Stimulated activated CD8-positive, alpha-beta memory T cell treated with anti-CD3 and anti-CD28 coated beads, Interleukin-2, amount 100 ng/mL, for 1 hour (primary cell): ENCODE measurements at places on chromosomes 2 and 18.

GRCh38 chr2:113134717-113135116, 7.3 kb downstream of the IL1RN start:
- no peak for DNase-seq

DNA sequence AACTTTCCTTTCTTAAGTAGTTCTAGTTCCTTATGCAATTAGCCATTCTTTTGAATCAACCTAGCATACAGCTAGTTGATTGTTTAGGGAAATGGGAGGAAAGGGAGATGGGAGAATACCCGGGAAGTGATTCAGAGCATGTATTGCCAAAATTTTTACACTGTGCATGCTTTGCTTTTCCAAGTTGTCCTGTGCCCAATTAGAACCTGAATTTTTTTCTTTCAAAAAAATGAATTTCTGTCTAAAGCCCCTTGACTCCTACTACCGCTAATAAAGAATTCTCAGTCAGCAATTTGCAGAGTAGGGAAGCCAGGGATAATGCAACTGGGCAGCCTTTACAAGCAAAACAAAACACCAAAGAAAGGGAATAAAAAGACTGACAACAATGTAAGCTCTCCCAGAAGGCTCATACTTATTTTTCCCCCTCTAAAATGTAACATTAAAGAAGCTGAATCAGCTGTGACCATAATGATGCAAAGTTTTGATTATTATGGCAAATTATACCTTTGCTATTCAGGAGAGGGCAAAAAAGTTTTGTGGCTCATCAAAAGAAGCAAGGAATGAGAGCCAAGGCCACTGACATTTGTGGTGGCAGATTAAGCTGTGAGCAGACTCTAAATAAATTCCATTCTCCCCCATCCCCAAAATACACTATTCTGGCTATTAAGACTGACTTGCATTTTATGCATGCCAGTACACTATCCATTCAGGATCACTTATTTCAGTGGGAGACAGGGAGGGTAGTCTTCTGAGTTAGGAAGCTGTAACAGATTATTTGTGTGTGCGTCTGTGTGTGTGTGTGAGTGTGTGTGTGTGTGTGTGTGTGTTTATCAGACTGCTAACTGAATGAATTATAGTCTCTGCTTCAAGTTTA, 174.3 kb downstream of the ERBB4 start:
- no peak for DNase-seq

DNA sequence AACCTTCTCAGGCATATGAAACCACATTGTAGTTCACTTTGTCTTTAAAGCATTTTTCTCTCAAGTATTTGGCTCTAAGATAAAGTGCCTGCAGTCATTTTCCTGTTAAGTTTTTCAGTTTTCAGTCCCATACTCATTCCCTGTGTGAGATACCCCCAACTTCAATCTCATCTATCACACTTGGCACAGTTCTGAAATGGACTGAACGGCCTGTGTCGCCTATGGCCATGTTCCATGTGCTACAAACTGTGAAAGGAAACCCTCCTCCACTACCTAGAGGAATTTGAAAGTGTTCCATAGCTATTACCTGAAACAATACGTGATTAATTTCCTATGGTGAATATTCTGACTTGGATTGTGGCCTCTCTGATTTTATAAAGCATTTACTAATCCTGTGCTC, 319.1 kb downstream of the CTNNA2 start:
- DNase-seq, result no peak

DNA sequence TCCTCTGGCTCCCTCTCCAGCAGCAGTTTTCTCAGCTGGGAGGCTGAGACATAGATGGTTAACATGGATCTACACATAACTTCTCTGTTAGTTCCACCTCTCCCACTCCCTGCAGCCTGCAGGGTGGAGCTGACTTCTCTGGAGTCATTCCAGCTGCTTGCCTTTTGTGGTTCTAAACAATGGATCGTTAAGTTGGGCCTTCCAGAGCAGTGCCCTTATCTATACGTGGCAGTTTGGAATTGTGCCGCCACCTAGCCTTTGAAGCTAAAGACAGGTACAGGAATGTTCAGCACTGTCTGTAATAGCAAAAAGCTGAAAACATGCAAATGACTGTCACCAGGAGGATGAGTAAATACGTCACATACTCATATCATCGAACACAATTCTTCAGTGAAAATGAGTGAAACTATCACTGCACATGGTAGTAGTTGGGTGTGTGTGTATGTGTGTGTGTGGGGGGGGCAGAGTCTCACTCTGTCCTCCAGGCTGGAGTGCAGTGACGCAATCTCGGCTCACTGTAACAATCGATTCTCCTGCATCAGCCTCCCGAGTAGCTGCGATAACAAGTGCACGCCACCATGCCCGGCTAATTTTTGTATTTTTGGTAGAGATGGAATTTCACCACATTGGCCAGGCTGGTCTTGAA, 50.3 kb downstream of the SH2D6 start:
- no peak for DNase-seq

- DNase-seq, result no peak
Observed at GRCh38 chr2:73290049-73290839, 3.1 kb downstream of the EGR4 start.

GRCh38 chr18:7755753-7756475, 188.8 kb downstream of the PTPRM start:
- no peak for DNase-seq

DNA sequence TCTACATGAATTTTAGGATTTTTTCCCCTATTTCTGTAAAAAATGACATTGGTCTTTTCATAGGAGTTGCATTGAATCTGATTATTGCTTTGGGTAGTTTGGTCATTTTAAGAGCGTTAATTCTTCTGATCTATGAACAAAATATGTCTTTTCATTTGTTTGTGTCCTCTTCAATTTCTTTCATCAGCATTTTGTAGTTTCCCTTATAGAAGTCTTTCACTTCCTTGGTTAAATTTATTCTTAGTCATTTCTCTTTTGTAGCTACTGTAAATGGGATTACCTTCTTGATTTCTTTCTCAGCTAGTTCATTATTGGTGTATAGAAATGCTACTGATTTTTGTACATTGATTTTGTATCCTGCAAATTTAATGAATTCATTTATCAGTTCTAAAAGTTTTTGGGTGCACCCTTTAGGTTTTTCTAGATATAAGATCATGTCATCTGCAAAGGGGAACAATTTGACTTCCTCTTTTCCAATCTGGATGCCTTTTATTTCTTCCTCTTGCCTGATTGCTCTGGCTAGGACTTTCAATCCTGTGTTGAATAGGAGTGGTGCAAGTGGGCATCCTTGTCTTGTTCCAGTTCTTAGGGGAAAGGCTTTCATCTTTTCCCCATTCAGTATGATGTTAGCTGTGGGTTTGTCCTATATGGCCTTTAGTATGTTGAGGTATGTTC, 36.6 kb upstream of the AAK1 start:
- DNase-seq, result no peak

- no peak for DNase-seq
Observed at GRCh38 chr2:238657132-238658053, 190.5 kb upstream of the TWIST2 start.

GRCh38 chr2:187008111-187008510, 159.1 kb upstream of the ZSWIM2 start:
- DNase-seq, result no peak

- DNase-seq, result no peak
Observed at GRCh38 chr2:68127358-68128242, 30.1 kb upstream of the PNO1 start.

DNA sequence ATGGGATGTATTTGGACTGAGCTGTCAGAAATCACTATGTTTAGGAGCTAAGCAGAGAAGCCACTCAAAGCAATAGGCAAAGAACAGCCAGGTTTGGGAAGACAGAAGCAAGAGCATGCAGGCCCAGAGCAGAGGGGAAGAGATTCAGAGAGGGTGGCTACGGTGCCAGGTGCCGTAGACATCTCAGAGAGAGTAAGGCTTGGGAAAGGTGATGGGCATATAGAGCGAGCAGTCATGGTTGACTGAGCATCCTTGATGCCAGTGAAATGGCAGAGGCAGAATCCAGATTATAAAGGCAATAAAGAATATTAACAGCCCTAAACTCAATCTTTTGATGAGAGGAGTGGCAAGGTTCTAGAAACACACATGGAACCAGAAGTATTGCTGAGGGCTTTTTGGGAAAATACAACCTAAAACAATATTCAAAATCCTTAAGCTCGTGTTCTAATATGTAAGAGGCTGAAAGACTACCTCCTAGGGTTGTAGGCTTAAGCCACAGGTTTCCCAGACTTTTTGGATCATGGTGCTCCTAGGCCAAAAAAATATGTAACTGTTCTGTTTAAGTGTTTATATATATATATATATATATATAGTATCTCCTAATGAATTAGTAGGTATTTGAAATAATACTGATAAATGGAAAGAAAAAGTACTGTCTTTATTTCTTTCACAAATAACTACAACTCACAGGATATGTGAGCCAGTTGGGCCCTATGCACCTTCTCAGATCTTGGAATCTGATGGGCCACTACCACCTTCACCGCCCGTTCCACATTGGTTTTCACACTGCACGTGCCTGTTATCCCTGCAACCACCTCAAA, 113.3 kb downstream of the MYCN start:
- no peak for DNase-seq
